Retinal pigment epithelial cell (primary cell): ENCODE measurements at places on chromosomes 13 and 19.

DNA sequence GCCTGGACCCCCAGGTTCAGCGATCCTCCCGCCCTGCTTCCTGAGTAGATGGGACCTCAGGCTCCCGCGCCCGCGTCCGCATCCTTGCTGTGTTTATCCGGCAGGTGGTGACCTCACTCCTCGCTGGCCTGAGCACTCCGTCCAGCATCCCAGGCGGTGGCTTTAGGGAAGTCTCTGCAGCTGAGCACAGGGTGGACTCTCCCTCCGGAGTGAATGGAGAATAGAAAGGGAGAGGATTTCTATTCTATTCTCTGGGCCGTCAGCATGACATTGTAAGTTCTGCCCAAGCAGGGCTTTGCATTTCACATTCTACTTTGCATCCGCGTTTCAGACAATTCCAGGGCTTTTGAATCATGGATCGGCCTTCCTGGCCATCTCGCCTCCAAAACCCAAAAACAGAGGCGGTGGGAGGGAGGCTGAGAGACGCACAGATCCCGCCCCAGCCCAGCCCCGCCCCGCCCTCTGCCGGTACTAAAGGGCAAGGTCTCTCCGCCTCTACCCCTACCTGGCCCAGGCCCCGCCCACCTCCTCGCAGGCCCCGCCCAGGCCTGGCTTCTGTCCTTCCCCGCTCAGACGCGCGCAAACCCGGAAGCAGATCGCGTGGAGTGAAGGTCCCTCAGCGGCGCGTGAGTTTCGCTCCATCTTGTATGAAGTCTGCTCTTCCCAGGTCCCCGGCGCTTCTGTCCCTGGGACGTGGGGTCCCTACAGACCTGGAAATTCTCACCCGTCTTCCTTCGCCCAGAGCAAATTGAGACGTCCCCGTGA lies at the start of gene ZNF525:
TSS of gene ZNF525 (plus strand) at position 572 of the 765 bp plus-strand sequence. CDS start 6,577 bp downstream, outside the sequence.
- DNase-seq, result peak; percentile 39

- peak; percentile 66 for DNase-seq
Measured at GRCh38 chr13:110347535-110348308, 40.6 kb downstream of the COL4A2 start.

DNA sequence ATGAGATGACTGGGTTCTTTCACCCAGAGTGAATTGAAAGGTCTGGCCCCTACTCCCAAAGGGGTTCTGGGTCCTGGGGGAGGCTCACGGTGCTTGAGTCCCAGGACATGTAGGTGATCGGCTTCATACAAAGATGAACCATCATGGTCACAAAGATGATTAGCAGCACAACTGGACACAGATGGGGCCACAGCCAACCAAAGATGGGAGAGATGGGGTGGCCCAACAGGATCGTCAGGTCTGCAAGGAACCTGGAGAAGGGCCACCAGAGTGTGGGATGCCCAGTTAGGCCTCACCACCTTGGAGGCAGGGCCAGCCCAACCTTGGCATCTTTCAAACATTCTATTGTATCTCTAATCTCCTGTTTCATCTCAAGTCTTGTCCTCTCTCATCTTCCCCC lies 34.5 kb downstream of the SLC6A16 start:
- DNase-seq, result no peak

GRCh38 chr13:64506246-64506645 lies 2723.9 kb downstream of the PCDH9 start:
- DNase-seq, result no peak

GRCh38 chr13:45481688-45482087 lies 16.9 kb downstream of the COG3 start:
- DNase-seq, result peak; percentile 72

GRCh38 chr19:19276851-19277250 lies 3.8 kb upstream of the TM6SF2 start:
- DNase-seq, result no peak

- DNase-seq, result peak; percentile 8
Measured at GRCh38 chr13:54241719-54242118, 1213.1 kb downstream of the OLFM4 start.

DNA sequence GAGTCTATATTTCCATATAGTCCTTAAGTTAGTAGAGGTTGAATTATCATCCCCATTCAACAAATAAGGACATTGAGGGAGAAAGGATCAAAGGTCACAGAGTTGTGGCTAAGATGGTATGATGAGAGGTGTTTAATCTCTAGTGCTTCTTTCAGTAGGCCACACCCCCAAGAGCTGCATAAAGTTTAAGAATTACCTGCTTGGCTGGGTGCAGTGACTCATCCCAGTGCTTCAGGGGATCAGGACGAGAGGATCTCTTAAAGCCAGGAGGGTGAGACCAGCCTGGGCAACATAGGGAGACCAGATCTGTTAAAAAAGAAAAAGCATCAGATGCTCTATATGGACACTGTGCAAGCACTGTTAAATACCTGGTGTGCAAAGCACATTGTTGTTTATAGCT lies 560.0 kb upstream of the KLHL1 start:
- no peak for DNase-seq

DNA sequence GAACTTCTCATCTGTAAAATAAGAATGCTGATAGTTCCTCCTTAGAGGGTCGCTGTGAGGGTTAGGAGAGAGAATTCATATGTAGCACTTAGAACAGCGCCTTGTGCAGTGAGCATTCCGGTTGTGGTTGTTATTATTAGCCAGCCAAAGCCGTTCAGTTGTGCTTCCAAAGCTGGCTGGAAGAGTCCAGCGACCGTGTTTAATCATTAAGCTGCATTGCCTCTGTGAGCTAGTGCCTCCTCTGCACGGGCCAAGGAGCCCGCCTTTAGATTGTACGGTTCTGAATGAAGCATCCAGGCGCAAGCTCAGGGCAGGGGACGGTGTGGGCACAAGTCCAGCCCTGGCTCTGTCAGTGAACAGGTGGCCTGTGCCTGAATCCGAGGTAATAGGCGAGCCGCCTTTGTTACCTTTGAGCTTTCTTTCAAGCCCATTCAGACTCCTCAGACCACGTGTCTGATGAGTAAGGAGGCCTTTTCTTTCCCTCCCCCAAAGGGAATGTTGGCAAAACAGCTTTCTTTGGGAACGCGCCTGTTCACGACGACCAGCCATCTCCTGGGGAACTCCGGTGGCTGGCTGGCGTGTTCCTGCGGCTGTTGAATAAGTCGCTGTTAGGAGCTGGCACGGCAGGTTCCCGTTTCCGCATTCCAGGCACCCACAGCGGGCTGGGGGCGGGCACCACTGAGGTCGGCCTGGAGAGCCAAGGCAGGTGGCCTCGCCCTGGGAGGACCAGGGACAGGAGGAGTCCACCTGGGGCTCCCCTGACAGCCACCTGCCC lies 25.1 kb downstream of the SIPA1L3 start:
- peak; percentile 91 for DNase-seq

- no peak for DNase-seq
Measured at GRCh38 chr13:68851026-68851425, 1256.6 kb upstream of the ATXN8OS start.

DNA sequence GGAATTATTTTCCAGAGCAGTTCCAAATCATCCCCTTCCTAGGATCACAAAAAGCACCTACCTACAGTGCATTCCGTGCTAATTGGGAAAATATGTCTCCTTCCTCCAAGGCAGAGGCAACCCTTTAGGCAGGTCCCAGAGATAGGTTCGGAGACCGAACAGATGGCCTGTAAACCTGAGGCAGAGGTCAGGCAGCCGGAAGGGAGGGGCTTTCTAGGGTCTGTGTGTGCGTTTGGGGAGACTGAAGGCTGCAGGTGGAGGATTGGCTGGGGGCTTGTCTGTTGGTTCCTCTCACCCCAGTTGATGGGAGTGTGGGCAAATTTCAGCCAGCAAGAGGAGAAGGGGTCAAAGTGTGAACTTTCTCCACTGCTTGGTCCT lies 7.1 kb downstream of the KCNN4 start:
- no peak for DNase-seq

DNA sequence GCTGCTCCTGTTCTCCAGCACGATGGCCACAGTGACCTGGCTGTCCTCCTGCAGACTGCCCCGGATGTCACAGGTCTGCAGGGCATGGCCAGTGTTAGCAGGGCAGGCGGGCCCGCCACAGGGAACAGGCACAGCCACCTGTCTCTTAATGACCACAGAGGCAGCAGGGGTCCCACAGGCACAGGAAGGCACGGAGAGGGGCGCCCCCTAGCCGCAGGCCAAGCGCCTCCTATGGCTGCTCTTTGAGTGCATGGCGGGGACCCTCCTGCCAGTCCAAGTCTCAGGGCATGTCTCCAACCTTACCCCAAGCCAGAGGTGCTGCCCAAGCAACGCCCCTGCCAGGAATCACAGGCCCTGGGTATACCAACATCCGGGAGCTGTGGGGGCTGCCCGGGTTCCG lies 14.1 kb downstream of the IZUMO4 start:
- DNase-seq, result no peak

GRCh38 chr13:95354680-95355487 lies 53.6 kb upstream of the ABCC4 start:
- no peak for DNase-seq

DNA sequence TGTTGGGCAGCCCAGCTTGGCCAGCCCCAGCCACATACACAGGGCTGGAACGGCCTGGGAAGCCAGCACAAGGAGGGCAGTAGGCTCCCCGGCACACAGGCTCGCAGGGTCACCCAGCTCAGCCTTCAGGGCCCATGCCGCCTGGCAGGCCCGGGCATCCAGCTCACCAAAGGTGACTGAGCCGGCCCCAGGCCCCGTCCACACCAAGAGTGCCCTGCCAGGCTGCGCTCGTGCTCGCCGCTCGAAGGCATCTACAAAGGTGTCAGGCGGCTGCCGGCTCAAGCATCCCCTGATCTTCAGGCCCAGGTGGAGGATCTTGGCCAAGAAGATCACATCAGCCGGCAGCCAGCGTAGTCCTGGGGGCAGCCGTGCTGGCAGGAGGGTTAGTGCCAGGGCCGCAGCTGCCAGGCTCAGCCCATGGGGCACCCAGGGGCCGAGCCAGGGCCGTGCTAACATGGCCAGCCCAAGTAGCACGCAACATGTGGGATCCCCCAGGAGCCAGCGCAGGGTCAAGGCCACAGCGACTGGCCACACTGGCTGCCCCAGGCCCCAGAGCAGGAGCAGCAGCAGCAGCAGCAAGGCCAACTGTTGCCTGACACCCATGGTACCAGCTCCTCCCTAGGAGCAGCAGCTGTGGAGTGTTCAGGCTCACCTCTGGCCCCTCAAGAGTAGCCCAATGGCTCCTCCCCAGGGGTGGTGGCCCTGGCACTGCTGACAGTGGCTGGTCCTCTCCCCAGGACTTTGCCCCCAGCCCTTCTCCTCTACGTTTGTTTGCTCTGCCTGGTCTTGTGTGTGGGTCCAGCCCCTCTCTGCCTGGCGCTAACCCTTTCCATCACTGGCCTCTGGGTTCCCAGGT lies at the start of gene SLC27A5:
TSS of gene SLC27A5 (minus strand) at position 640 of the 856 bp plus-strand sequence. CDS start at position 603, 37 bp downstream.
- no peak for DNase-seq
